D341Med (cell line): ENCODE measurements at places on chromosomes 4 and X.

DNA sequence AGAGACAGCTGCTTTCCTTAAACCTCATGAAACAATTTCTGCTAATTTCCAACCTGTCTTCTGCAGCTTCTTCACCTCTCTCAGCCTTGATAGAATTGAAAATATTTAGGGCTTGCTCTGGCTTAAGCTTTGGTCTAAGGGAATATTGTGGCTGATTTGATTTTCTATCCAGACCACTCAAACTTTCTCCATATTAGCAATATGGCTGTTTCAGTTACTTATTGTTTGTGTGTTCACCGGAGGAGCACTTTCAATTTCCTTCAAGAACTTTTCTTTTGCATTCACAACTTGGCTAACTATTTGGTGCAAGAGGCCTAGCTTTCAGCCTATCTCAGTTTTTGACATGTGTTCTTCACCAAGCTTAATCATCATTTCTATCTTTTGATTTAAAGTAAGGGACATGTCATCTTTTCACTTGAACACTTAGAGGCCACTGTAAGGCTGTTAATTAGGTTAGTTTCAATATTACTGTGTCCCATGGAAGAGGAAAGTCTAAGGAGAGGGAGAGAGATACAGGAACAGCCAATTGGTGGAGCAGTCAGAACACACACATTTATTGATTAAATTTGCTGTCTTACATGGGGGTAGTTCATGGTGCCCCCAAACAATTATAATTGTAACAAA, 213.2 kb downstream of the RASL11B start:
- DNase-seq, result no peak

DNA sequence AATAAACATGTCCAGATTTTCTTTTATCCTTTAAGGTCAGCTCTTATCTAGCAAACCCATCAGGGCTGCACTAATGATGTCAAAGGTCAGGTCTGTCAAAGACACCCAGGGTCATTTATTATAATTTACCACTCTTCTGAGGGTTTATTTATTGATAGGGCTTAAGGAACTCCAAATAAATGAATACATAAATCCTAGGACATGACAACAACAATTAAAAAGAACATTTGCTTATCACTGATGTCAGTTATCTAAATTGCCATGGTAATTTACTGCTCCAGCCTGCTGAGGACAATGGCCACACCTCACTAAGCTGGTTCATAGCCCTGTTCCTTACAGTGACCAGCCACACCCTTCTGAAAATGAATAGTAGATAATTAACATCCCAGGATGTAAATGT, 317.1 kb downstream of the UNC5C start:
- no peak for DNase-seq

- DNase-seq, result no peak
These were observed 528.3 kb upstream of the BOD1L1 start for GRCh38 chr4:14155803-14156202.

DNA sequence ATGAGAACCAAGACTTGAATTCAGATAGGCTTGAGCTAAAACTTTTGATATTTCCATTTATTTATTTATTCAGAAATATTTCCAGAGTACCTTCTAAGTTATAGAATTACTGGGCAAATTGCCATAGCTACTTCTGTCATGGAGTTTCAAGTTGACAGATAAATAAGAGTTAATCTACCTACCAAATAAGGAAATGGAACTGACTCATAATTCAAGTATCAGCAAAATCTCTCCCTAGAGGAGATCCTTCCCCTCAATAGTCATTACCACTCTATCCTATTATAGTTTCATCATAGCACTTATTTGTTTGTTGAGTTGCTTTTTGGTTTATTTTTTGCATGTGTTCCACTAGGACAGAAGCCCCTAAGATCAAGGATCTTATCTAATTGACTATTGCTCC, 48.8 kb upstream of the CCSER1 start:
- no peak for DNase-seq

DNA sequence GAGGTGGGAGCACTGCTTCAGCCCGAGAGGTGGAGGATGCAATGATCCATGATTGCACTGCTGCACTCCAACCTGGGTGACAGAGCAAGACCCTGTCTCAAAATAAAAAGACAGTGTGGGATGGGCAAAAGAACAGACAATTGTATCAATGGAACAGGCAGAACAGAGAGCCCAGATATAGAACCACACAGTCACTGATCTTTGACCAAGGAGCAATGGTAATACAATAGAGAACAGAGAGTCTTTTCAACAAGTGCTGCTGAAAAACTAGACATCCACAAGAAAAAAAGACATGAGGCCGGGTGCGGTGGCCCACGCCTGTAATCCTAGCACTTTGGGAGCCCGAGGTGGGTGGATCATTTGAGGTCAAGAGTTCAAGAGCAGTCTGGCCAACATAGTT, 5.9 kb downstream of the FAM53A start:
- DNase-seq, result no peak

GRCh38 chr4:185213877-185214276, 4.5 kb downstream of the SNX25 start:
- no peak for DNase-seq

- DNase-seq, result no peak
These were observed 4.9 kb downstream of the SMR3A start for GRCh38 chr4:70365479-70365878.

DNA sequence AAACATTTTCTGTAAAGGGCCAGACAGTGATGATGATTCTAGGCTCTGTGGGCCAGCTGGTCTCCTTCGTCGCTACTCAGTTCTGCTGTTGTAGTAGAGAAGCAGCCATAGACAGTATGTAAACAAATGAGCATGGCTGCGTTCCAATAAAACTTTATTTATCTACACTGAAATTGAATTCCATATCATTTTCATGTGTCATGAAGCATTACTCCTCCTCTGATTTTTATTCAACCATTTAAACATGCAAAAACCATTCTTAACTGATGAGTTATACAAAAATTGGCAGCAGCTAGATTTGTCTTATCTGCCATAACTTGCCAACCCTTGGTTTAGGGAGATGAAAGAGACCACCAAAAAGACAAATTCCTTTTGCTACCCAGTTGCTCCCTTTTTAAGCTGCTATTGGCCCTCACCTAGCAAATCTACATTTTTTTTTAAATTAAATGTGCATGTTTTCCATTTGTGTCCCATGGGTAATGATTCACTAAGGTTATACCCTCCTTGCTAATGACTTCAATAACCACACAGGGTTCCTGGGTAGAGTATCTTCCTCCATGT, 309.9 kb downstream of the DHX15 start:
- DNase-seq, result no peak

- no peak for DNase-seq
These were observed 43.5 kb downstream of the CCDC158 start for GRCh38 chr4:76377481-76377901.

- peak; percentile 84 for DNase-seq
These were observed 792 bp downstream of the ADRA2C start for GRCh38 chr4:3766785-3767569.

DNA sequence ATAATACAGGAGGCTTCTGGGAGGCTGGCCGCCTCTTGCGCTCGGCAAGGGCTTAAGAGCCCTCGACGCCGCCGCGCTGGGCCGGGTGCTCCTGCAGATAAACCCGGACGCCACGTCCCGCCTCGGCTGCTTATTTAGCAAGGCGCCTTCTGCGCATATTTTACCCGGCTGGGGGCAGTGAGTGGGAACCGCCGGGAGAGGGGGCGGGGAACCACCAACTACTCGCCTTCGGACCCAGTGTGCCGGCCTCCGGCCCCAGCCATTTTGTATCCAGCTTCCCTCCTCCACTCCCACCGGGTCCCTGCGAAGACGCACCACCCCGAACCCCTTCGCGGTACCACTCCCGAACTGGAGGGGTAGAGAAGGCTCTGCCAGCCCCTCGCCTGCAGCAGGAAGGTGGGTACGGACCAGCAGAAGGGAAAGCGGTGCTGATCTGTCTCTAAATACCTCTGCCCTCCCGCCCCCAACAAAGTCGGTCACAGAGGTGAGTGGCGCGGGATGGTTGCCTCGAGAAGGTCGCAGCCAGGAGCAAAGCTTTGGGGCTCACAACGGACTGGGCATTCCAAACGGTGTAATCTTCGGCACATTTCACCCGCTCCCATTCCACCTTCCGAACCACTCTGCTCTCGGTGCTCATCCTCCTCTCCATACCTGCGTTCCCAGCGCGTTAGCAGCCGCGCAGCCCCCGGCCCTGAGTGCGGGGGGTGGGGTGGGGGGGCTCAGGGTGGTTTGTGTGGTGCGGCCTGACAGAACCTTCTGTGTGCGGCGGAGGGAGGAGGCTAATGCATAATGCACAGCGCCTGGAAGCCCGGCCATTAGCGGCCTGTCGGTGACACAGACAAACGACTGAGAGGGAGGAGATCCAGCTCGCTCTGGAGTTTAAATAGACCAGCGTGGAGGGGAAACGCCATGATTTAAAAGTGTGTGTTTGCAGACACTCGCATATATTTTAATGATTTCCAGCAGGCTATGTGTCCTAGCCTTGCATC, 4.9 kb upstream of the BCOR start:
- no peak for DNase-seq

DNA sequence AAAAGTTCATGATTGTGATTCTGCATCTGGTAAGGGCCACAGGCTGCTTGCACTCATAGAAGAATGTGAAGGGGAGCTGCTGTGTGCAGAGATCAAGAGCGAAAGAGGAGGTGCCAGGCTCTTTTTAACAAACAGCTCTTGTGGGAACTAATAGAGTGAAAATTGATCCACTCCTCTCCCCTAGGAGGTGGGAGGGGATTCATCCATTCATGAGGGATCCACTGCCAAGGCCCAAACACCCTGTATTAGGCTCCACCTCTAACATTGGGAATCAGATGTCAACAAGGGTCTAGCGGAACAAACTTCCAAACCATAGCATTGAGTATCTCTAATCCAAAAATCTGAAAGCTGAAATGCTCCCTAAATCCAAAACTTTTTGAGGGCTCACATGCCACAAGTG, 16.4 kb upstream of the PPID start:
- no peak for DNase-seq

DNA sequence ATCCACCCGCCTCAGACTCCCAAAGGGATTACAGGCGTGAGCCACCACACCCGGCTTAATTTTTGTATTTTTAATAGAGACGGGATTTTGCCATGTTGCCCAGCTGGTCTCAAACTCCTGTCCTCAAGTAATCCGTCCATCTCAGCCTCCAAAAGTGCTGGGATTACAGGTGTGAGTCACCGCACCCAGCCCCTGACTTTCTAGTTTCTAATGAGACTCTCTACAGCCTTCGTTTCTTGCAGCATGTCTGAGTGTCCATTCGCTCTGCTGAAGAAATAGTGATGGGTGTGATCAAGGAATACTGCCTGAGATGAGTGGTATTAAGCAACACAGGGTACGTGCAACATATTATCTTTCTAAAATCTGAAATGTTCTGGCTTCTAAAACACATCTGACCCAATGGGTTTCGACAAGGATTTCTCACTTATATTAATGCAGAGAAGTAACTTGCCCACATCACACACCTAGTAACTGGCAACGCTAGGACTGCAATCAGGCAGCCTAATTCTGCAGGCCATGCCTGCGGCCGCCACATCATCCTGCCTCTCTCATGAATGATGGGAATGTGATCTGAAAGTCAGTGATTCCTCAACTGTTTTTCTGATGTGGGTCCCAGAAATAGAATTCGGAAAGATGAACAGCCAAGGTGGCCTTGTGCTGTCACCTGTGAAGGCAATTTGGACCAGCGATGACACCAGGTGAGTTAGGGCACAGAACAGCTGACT, 74.3 kb downstream of the RBM47 start:
- DNase-seq, result no peak

GRCh38 chrX:31279359-31279758, 207.5 kb upstream of the FTHL17 start:
- DNase-seq, result no peak

DNA sequence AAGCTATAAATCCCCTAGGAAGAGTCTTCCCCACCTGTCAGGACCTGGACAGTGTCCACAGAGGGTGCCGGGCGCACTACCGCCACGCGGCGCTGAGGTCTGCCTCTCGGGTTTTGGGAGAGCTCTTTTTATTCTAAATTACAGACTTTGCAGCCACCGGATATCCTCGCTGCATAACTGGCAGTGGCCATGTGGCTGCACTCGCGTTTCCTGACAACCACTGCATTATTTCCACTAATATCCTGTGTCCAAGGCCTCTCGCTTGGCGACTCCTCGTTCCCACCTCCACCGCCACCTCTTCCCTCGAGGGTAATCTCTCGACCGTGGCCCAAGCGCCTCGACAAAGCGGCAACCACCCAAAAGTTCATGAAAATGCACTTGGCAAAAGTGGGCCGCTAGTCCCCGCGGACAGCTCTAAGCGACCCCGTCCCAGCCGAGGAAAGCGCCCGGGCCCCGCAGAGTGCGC, 512 bp upstream of the TMEM131L start:
- DNase-seq, result no peak

- no peak for DNase-seq
These were observed 218.2 kb downstream of the BANK1 start for GRCh38 chr4:102008711-102009110.

- no peak for DNase-seq
These were observed 5.4 kb upstream of the TRPC3 start for GRCh38 chr4:121957266-121957665.

- no peak for DNase-seq
These were observed 448 bp upstream of the SCFD2 start for GRCh38 chr4:53366301-53366716.

- no peak for DNase-seq
These were observed 158.6 kb downstream of the TRAM1L1 start for GRCh38 chr4:116926631-116927295.

DNA sequence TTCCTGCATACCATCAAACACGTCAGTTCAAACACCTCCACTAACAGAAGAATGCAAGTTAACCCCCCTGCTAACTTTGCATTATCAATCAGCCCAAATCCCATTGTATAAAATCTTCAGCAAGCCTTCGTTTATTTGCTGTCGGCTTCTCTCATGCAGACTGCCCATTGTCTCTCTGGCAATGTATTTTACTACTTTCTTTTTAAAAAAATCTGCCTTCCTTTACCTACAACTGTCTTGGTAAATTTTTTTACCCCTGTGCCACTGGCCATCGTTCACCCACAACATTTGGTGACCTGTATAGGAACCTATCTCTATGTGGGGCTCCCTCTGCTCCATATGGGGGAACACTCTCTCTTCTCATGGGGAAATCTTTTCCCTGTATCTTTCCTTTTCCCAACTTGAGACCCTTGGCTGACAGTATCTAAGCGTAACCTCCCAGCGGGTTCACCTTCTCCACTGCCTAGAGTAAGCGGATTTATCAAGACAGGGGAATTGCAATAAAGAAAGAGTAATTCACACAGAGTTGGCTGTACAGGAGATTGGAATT, 244.6 kb downstream of the CPXCR1 start:
- DNase-seq, result no peak

DNA sequence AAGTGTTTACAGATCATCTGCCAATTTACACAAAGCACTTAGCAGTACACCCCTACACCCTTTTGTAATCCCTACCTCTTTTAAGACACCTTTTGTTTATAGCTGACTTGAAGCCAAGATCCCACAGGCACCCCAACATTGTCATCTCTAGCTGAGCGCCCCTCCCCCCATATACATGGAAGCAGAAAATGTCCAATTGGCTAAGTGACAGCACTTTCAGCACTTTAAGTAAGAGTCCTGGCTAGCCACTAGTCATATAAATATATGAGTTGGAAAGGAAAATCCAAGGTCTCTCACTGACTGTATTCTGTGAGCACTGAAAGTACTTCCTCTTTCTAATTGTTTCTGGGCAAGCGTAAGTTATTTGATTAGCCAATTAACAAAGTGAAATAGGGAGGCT, 108.2 kb downstream of the NSUN7 start:
- no peak for DNase-seq
